ENCODE measurements at places on chromosomes 5 and 9. TPM values are rescaled to one million over a fixed set of nuclear protein-coding genes. Genes with fewer than 3 reads are reported as not detected.

Gene WNT8A
- total RNA-seq = not detected

DNA sequence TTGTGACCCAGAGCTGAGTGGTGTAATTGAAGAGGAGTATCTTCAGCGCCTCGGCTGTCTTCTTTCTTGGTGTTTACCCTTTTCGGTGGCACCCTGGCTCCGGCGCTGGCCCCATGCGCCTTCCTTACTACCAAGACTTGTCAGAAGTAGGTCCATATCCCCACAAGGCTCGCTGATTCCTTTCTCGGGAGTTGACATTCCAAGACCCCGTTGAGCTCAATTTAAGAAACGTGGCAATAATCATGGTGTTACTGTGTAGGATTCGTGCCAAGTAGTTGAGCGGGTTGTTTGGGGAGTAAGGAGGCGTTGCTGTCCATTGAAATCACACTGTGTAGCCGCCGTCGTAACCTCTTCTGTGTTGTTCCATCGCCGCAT lies 795 bp downstream of the NDUFAF2 start:
- H3K36me3 ChIP-seq = no peaks in the 10 kb centered on the region
- H3K27me3 ChIP-seq = no peaks in the 10 kb centered on the region
- H3K27ac ChIP-seq = peak overlapping the region; percentile 50

- no peak for DNase-seq
- H3K4me3 ChIP-seq = no peak overlapping the region
- H3K27me3 ChIP-seq = no peaks in the 10 kb centered on the region
- H3K36me3 ChIP-seq = no peaks in the 10 kb centered on the region
- no peak overlapping the region for H3K27ac ChIP-seq
Measured at GRCh38 chr9:111984086-111984802, 87.6 kb downstream of the UGCG start.

Gene DOCK2
- total RNA-seq = 53.7 TPM

DNA sequence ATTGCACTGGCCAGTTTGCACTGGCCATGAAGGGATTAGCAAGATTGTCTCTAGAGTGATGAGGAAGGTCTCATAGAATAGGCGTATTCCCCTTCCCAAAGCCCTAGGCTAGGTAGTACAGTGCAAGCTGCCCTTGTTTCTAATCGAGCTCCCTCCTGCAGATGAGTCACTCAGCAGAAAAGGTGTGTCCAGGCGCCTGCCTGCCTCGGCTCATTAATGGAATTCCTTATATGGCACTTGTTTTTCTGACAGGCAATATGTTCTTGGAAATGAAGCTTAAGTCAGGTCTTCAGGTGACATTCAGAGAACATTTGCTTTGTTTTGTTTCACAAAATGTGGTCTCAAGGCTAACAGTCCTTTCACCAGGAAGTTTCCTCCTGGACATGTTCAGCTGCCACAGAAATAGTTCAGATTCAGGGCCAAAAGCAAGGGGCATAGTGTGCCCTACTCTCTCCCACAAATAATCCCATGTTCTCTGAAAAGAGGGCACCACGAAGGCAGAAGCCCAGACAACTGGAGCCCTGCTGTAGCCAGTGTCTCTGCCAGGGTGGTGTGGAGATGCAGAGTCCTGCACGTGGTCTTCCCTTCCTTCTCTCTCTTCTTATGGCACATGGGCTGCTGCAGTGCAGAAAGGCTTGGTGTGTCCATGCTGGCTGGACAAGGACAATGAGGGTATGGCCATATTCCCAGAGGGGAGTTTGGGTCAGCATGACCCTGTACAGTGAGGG lies 281.1 kb upstream of the MAP3K1 start:
- H3K36me3 ChIP-seq = no peaks in the 10 kb centered on the region
- no peaks in the 10 kb centered on the region for H3K27me3 ChIP-seq
- no peak overlapping the region for H3K4me3 ChIP-seq
- no peaks in the 10 kb centered on the region for H3K4me1 ChIP-seq
- no peak for DNase-seq
- H3K27ac ChIP-seq = no peak overlapping the region

- H3K27me3 ChIP-seq = no peaks in the 10 kb centered on the region
- H3K4me3 ChIP-seq = no peak overlapping the region
- no peaks in the 10 kb centered on the region for H3K36me3 ChIP-seq
- no peaks in the 10 kb centered on the region for H3K4me1 ChIP-seq
- H3K27ac ChIP-seq = no peak overlapping the region
Measured at GRCh38 chr9:81112627-81113452, 576.5 kb downstream of the TLE1 start.

DNA sequence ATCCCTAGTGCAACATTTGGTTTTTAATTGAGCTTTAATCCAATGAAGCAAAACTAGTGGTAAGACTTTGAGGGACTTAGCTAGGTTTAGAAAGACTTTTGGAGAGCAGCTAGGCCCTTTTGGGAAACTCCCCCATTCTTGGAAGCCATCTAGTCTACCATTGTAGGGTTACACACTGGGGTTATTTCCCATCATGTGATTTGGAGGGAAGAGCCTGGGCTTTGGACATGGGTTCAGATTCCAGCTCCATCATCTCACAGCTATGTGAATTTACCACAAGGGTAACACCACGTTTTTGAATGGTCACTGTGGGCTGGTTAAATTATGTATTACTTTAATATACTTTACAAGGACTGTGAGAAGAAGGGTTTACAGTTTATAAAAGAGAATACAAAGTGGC lies 18.3 kb upstream of the TNFSF15 start:
- DNase-seq = no peak
- H3K27ac ChIP-seq = no peak overlapping the region
- no peak overlapping the region for H3K4me3 ChIP-seq
- no peaks in the 10 kb centered on the region for H3K36me3 ChIP-seq

- no peaks in the 10 kb centered on the region for H3K27me3 ChIP-seq
- no peak overlapping the region for H3K27ac ChIP-seq
- H3K4me1 ChIP-seq = no peaks in the 10 kb centered on the region
- H3K4me3 ChIP-seq = no peak overlapping the region
- H3K36me3 ChIP-seq = no peaks in the 10 kb centered on the region
Measured at GRCh38 chr9:80842389-80842788, 847.0 kb downstream of the TLE1 start.

Gene CCDC69
- total RNA-seq = 70.7 TPM

Gene TXNDC8
- not detected for total RNA-seq

DNA sequence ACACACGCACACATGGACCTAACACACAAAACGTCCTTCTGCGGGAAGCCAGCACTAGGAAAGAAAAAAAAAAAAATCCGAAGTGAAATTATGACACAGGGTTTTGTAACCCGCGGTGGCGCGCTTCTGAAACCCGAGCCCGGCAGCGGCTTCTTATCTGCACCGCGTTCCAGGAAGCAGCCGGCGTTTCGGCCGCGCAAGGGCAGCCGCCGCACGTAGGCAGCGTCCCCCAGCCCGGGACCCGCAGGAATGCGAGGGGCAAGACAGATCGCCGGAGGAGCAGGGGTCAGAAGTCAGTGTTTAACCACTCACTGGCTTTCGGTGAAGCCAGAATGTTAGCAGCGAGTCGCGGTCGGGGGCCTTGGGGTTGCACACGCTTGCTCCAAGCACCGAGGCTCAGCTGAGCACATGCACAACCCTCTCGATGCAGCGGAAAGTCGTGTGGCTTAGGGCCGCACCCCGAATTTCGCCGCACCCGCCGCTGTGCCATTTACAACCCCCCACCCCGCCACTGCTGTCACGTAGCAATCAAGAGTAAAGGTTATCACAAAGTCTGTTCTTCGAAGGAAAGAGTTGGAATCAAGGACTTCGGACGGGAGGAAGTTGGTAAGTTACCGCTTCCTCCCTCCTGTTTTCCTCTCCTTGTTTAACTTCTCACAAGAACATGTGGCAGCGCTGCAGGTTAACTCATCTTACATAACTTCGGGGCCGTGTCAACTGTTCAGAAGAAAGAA lies 167.9 kb downstream of the AUH start:
- peak; percentile 94 for DNase-seq
- H3K27ac ChIP-seq = peak overlapping the region; percentile 99
- no peaks in the 10 kb centered on the region for H3K4me1 ChIP-seq
- H3K36me3 ChIP-seq = no peaks in the 10 kb centered on the region

Gene FER
- 54.6 TPM for total RNA-seq

GRCh38 chr9:36871606-36872005 lies 162.5 kb downstream of the PAX5 start:
- no peak overlapping the region for H3K27ac ChIP-seq
- H3K4me3 ChIP-seq = no peak overlapping the region
- peak; percentile 5 for DNase-seq

Data from aorta (tissue), 5 donors.